ENCODE measurements at places on chromosomes 13 and 19. TPM values are rescaled to one million over a fixed set of nuclear protein-coding genes. Genes with fewer than 3 reads are reported as not detected.

ZNF221 gene
- 1.1 TPM for total RNA-seq

PPP5C gene
- total RNA-seq = 72.5 TPM

SPART gene
- total RNA-seq = 32.7 TPM

ZNF208 gene
- total RNA-seq = not detected

PCDH9 gene
- total RNA-seq = 7.5 TPM

GPR4 gene
- 0.44 TPM for total RNA-seq

STOML3 gene
- total RNA-seq = not detected

PRR20E gene
- not detected for total RNA-seq

SH2D3A gene
- 16.9 TPM for total RNA-seq

SIGLEC12 gene
- total RNA-seq = not detected

IGSF23 gene
- total RNA-seq = 0.68 TPM

TNFSF9 gene
- total RNA-seq = 5.7 TPM

CLEC17A gene
- not detected for total RNA-seq

POU4F1 gene
- 0.72 TPM for total RNA-seq

ZNF85 gene
- not detected for total RNA-seq

ANGPTL8 gene
- total RNA-seq = not detected

CADM4 gene
- total RNA-seq = 10.7 TPM

ZNF432 gene
- total RNA-seq = 2.5 TPM

KIR2DL4 gene
- not detected for total RNA-seq

ZNF610 gene
- not detected for total RNA-seq

CC2D1A gene
- 10.5 TPM for total RNA-seq

RAB3A gene
- total RNA-seq = 0.50 TPM

ATP4A gene
- not detected for total RNA-seq

TUBB4A gene
- total RNA-seq = 6.5 TPM

ZNF45 gene
- total RNA-seq = 10.9 TPM

C1QTNF9B gene
- not detected for total RNA-seq

C19orf67 gene
- total RNA-seq = not detected

TMPRSS9 gene
- not detected for total RNA-seq

PDE4C gene
- not detected for total RNA-seq

ZNF8 gene
- total RNA-seq = 0.93 TPM

ZNF296 gene
- 11.8 TPM for total RNA-seq

CFD gene
- 20.6 TPM for total RNA-seq

LRRC63 gene
- not detected for total RNA-seq
